SW 1271 (cell line): ENCODE measurements at places on chromosomes 11 and 22.

GRCh38 chr11:32069361-32070058 is 21.4 kb upstream of the RCN1 start:
- DNase-seq, result no peak

GRCh38 chr11:126647735-126648134 is 292.2 kb downstream of the ST3GAL4 start:
- peak; percentile 4 for DNase-seq

GRCh38 chr11:77519847-77520246 is 46.0 kb upstream of the PAK1 start:
- DNase-seq, result no peak

- no peak for DNase-seq
Observed at GRCh38 chr11:78066471-78066870, 2.8 kb downstream of the THRSP start.

DNA sequence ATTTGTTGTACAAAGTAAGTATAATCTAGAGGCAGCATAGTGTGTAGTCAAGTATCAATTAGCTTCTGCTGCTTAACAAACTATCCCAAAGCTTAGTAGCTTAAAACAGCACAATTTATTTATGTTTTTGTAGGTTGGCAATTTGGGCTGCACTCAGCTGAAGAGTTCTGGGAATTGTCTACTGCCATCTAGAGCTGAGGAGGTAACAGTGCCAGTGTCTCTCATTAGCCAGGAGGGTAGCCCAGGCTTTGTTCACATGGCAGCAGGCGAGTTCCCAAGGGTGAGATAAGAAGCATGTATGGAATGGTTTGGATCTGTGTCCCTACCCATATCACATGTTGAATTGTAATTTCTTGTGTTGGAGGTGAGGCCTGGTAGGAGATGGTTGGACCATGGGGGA is 45.8 kb upstream of the SLN start:
- no peak for DNase-seq

- no peak for DNase-seq
Observed at GRCh38 chr11:123753110-123753509, 1.2 kb downstream of the OR6X1 start.

DNA sequence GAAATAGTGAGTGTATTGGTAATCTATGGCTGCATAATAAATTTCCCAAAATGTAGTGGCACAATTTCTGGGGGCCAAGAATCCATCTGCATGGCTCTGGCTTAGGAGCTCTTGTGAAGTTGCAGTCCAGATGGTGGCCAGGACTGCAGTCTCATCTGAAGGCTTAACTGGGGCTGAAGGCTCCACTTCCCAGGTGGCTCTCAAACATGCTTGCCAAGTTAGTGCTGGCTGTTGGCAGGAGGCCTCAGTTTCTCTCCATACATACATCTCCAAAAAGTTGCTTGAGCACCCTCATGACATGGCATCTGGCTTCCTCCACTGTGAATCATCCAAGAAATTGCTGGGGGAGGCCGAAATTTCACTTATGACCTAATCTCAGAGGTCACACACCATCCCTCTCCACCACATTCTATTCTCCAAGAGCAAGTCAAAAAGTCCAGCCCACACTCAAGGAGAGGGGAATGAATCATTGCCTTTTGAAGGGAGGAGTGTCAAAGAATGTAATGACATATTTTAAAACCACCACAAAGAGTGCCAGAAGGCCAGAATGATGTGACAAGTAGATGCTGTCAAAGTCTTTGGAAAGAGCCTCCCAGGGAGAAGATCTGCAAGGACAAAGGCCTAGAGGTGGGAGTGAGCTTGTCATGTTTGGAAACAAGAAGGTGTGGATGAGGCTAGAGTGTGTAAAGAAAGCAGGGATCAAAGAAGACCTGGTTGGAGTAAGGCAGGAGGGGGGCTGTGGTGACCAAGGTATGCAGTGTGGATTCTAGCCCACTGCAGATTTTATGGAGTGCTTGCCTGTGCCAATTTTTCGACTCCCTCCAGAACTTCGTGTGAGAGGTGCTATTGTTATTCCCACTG is 566.2 kb downstream of the MIAT start:
- DNase-seq, result peak; percentile 20

DNA sequence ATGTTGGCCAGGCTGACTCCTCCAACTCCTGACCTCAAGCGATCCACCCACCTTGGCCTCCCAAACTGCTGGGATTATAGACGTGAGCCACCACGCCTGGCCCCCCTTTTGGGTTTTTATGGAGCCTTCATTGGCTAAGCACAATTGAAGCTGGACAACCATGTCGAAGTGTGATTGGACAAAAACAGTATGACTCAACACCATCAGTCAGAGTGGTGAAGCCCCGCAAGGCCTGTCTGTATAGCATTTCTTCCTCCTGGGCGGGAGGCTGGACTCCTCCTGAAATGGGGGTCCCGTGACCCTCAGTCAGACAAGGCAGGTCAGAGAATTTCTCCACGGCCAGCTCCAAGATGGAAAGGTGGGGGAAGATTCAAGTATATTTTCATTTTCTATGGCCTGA is 3.1 kb upstream of the PARVB start:
- DNase-seq, result no peak

DNA sequence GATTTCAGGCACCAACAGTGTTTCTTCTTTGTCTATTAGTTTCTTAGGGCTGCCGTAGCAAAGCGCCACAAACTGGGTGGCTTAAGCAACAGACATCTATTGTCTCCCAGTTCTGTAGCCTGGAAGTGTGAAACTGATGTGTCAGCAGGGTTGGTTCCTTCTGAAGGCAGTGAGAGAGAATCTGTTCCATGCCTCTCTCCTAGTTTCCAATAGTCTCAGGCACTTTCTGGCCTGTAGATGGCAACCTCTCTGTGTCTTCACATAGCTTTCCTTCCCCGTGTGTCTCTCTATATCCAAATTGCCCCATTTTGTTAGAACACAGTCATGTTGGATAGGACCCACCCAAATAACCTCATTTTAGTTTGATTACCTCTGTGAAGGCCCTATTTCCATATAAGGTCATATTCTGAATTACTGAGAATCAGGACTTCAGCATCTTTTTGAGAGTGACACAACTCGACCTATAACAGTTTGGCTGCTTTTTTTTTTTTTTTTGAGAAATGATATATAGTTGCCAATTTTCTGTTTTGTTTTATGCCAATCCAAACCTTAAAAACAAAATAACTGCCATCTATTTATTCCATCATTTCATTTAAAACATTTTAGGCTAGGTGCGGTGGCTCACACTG is 108.2 kb downstream of the SLC36A4 start:
- DNase-seq, result peak; percentile 27
